Activated naive CD8-positive, alpha-beta T cell treated with anti-CD3 and anti-CD28 coated beads for 36 hours (primary cell): ENCODE measurements at places on chromosomes 13 and 19. TPM values are rescaled to one million over a fixed set of nuclear protein-coding genes. Genes with fewer than 3 reads are reported as not detected.

The IZUMO2 gene
- total RNA-seq: not detected

GRCh38 chr13:112828082-112828699 lies 138.4 kb downstream of the ATP11A start:
- no peak for DNase-seq

DNA sequence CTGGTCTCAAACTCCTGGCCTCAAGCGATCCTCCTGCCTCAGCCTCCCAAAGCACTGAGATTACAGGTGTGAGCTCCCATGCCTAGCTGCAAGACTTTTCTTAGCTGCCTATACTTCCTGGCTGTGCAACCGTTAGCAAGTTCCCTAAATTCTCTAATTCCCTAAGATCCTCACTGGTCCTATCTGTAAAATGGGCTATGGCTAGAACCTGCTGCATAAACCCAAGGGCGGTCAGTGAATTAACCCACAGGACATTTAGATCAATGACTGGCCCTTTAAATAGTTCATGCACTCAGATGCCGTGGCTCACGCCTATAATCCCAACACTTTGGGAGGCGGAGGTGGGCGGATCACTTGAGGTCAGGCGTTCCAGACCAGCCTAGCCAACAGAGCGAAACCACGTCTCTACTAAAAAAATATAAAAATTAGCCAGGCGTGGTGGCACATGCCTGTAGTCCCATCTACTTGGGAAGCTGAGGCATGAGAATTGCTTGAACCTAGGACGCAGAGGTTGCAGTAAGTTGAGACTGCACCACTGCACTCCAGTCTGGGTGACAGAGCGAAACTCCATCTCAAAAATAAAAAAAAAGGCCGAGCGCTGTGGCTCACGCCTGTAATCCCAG lies 4.1 kb upstream of the C19orf53 start:
- DNase-seq: no peak

- no peak for DNase-seq
These were observed 109.8 kb downstream of the EFNB2 start for GRCh38 chr13:106425661-106426060.

GRCh38 chr19:4371247-4372164 lies 28.1 kb downstream of the MPND start:
- DNase-seq: no peak

GRCh38 chr19:56142087-56142787 lies 1.1 kb downstream of the ZNF444 start:
- DNase-seq: no peak

DNA sequence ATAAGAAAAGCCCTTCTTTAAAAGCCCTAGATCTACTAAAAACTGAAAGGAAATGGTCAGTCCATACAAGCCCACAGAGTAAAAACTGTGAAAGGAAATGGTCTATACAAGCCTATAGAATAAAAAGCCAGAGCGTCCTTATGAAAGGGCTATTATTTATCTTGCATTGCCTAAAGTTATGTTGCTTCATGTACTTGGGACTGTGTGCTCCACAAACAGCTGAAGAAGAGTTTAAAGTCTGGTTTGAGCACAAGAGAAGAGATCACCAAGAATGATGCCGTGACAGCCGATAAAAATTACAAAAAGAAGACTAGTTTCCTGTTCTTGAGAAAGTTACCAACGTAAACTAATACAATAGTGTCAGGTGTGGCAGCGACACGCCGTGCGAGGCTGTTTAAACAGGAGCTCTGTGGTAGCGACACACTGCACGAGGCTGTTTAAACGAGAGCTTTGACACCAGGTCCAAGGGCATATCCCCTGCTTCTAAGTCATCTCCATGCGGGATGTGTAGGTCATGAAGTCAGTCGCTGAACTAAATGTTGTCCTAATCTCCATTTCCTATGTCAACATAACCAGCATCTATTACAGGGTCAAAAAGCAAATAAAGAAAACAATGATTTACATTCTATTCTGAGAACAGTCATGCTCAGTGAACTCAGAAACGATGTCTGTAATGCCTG lies 24.9 kb downstream of the PCID2 start:
- no peak for DNase-seq

- DNase-seq: no peak
These were observed 200.2 kb downstream of the KATNAL1 start for GRCh38 chr13:30107121-30107520.

GRCh38 chr19:6877766-6878165 lies 9.6 kb upstream of the ADGRE1 start:
- no peak for DNase-seq

The ZNF536 gene
- total RNA-seq: not detected

GRCh38 chr13:23859904-23860303 lies 29.3 kb downstream of the MIPEP start:
- DNase-seq: no peak

GRCh38 chr13:99542788-99543406 lies 41.6 kb downstream of the TM9SF2 start:
- DNase-seq: peak; percentile 51

The KDM4B gene
- total RNA-seq: 29.4 TPM

DNA sequence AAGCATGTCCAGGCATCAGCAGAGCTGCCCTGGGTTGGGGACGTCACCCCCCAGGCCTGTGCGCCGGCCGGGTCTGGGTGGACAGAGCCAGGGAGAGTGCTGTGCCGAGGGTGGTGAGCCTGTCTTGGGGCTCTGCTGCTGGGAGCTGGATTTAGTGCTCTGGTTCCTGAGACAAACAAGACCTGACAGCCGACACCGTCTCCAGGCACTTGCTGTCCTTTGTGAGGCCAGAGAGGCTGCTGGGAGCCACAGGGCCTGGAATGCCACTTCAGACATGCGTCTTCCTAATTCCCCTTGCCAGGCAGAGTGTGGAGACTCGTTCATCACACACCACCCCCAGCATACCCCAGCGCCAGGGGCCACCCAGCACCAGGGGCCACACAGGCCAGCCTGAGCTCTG lies 165.8 kb downstream of the KDM4B start:
- DNase-seq: no peak

GRCh38 chr13:87942205-87942604 lies 271.0 kb downstream of the SLITRK5 start:
- no peak for DNase-seq

- DNase-seq: no peak
These were observed 17.2 kb downstream of the LDLR start for GRCh38 chr19:11106477-11106876.

The GJA3 gene
- total RNA-seq: 1.0 TPM

The MBD3L3 gene
- not detected for total RNA-seq
